ENCODE measurements at places on chromosomes 2 and 18.

DNA sequence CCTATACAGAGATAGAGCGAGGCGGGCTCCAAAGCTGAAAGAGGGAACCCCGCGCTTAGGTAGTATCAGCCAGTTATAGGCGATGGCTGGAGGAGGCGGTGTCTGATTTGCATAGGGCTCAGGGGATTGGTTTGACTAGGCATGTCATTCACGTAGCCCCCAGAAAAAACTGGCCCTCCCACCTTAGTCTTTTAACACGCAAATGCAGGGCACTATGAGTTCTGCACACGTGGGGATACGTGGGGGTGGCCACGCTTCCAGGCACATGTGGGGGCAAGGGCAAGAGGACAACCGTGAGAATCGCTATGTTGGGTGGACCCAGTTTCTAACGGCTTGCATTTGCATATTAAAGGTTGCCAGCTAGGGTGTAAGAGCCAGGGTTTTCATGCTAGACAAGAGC is 56.7 kb upstream of the MSTN start:
- DNase-seq: no peak

DNA sequence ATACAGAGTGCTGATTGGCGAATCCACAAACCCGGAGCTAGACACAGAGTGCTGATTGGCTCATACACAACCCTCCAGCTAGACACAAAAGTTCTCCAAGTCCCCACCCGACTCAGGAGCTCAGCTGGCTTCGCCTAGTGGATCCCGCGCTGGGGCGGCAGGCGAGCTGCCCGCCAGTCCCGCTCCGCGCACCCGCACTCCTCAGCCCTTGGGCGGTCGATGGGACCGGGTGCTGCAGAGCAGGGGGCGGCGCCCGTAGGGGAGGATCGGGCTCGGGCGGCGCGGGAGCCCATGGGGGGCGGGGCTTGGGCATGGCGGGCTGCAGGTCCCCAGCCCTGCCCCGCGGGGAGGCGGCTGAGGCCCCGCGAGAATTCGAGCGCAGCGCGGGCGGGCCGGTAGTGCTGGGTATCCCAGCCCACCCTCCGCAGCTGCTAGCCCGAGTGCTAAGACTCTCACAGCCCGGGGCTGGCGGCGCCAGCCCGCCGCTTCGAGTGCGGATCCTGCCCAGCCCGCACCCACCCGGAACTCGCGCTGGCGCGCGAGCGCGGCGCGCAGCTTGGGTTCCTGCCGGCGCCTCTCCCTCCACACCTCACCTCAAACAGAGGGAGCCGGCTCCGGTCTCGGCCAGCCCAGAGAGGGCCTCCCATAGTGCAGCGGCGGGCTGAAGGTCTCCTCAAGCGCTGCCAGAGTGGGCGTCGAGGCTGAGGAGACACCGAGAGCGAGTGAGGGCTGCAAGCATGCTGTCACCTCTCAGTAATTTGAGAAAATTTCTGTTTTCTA is 75.5 kb upstream of the ATP5MC3 start:
- DNase-seq: no peak

DNA sequence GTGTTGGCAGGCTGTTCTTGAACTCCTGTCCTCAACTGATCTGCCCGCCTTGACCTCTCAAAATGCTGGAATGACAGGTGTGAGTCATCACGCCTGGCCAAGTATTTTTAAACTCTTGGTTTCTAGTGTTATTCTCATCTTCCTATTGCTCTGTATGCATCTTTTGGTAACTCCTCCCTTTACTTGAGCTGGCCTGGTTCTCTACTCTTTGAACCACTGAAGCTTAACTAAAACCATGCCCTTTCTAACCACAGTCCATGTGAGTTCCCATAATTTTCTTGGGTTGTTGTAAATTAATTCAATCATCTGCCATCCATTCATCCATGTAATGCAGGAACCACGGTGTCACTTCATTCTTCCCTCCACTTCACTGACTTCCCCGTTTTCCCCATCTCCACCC is 1131.3 kb downstream of the DPP10 start:
- no peak for DNase-seq

DNA sequence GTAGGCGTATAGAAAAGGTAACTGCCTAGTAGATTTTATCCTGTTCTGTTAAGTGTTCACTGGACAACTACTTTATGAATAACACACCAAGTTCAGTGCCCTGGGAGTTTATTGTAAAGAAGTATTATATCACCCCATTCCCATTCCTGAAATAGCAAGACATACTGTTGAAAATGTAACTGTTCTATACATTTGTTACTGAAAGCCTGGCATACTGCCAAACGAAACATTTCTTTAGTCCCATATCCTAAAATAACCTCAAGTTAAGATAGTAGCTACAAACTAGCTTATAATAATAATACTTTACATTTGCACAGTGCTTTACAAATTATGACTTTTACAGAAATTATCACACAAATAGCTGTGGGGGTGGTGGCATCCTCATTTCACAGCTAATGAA is 25.1 kb downstream of the SPDYA start:
- DNase-seq: no peak

DNA sequence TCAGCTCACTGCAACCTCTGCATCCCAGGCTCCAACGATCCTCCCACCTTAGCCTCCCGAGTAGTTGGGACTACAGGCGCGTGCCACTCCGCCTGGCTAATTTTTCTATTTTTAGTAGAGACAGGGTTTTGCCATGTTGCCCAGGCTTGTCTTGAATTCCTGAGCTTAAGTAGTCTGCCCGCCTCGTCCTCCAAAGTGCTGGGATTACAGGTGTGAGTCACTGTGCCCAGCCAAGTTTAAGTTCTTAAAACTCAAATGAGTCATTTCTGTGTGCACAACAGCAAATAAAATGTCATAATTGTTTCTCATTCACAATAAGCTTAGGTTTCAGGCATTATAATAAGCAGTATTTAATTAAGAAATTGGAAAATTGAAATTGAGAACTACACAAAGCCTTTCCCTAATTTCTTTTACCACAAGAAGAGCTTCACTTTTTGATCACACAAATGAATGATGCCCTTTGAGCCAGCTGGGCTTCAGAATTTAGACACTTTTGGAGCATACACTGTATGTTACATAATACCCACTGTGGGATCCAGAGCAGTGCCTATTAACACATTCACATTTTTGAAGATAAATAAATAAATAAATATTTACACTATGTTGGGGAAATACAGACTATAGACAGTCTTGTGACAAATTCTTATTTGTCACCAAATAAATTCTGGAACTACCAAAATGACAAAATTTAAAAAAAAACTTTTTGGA is 8.6 kb upstream of the ME2 start:
- no peak for DNase-seq

DNA sequence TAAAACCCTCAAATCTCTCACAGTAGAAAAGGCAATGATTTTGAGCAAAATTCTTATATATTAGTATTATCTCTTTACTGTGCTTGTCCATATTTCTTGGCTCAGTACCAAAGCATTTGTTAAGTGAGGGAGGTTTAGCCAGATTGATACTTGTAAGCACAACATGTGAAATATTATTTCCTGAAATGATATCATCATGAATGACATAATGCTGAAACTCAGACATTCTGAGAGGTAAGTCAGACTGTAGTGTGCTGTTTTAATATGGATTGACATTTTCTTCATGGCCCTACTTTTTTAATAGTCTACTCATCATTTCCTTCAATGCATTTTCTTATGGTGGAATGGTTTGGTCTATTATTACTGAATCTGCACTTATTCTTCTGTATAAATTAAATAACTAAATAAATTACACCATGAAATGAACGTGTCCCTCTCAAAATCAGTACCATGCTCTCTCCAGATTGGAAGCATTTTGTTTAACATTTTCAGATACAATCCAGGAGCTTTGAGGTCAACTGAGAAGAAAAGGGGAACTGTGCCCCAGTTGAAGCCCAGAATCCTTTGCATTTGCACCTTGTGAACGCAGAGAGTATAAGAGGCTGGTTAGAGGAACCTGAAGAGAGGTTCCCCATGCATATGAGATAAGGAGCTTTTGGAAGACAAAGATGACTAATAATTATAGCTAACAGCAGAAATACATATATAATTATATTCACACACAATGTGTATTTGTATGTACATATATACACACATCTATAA is 50.1 kb upstream of the CRACDL start:
- DNase-seq: no peak

DNA sequence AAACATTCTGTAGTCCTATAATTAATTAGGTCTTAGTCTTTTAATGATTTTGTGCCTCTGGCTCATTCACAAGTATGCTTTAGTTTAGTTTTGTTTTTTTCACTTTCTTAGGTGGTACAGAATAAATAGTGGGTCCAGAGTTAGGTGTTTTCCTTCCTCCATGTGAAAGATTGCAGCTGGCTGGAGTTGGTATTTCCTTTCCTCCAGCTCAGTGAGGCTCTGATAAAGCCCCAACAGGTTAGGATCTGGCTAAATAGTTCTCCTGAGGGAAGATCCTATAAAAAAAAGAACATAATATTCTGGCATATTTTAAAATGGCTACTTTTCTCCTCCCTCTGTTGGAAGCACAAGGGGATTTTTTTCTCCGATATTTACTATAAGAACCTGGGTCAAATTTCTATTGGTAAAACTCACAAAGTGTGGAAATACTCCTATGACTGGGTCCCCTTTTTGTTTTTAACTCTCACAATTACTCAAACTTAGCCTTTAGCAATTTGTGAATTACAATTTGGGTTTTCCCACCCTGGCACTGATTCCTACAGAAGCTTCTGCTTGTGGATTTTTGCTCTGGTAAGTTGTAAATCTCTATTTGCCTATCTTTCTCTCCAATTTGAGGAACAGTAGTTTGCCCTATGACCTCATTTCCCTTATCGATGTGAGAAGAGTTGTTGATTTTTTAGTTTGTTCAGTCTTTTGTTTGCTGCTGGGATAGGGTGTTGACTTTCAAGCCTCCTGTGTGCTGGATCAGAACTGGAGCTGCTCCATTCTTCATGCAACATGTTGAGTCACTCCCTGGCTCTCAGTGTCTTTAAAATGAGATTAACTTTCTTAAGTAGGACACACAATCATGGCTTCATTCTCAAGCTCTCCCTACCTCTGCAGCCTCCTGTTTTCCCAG is 500.9 kb downstream of the RNF144A start:
- DNase-seq: no peak

DNA sequence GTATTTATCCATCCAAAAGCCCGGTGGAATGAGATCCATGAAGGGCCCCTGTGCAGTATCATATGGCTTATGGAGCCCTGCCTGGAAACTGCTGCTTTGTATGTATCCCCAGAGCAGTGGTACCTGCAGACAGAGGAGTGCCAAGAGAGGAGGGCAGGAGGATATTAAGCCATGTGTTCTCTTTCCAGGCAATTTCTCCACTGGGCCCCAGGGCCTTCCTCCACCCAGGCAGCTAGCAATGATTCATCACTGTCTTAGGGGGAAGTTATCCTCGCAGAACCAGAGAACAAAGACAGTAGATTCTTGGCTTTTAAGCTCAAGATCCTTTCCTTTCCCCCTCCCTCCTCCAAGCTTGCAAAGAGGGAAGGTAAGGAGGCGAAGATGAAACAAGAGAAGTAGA is 98.1 kb downstream of the LRRC30 start:
- DNase-seq: no peak

GRCh38 chr2:21590026-21590690 is 466.4 kb downstream of the TDRD15 start:
- DNase-seq: no peak

GRCh38 chr2:165632594-165632993 is 161.5 kb downstream of the GALNT3 start:
- DNase-seq: no peak

GRCh38 chr2:190970873-190971506 is 43.0 kb downstream of the STAT1 start:
- no peak for DNase-seq

GRCh38 chr2:134231301-134231964 is 22.4 kb upstream of the MGAT5 start:
- DNase-seq: no peak

GRCh38 chr18:77129150-77129551 is 3.4 kb downstream of the MBP start:
- DNase-seq: no peak
